ENCODE measurements at places on chromosomes 2 and 18.

DNA sequence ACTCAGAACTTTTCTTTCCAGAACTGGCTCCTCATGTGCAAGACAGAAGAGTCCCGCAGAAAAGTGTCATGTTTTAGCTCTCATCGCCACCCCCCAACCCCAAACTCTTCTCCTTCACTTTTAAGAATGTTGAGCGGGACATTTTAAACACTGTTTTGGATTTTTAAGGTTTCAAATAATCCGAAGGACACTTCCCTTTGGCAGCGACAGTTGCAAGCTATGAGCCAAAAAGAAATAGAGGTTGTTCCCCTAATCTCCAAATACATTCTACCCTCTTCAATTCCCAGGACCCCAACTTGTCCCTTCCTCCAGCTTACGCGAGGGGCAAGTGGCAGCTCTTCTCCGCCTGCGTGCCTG, 678 bp upstream of the UBE2E3 start:
- DNase-seq, result no peak

DNA sequence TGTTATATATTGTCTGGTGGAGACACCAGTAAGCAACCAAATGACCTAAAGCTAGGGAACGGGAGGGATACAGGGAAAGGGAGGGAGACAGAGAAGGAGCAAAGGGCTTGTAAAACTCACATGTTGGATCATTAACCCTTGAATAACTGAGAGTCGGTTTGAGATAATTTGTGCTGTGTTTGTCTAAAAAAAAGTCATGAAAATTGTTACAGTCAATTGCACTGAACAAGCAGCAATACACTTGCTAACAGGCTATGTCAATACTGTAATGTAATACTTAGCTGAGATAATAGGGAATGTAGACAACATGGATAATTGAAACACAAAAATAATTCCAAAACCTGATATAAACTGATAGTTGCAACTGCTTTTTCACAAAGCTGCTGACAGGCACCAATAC, 71.3 kb upstream of the ZNF521 start:
- no peak for DNase-seq

DNA sequence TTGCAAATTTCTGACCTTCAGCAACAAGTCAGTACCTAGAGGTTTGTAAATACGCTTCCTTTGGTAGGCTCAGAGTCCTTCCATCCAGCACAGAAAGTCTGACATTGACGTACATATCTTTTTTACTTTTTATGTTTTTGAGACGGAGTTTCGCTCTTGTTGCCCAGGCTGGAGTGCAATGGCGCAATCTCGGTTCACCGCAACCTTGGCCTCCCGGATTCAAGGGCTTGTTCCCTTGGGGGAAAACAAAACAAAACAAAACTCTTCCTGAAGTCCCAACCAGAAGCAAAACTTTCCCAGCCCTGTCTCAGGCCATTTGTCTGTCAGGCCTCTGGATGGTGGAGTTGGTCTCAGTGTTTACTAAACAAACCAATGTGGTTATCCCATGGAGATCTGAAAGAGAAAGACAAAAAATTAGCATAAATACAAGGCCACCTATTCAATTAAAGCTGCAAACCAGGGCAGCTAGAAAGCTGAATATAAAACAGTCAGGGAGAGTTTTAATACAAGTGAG, 29.6 kb upstream of the ATL2 start:
- no peak for DNase-seq

GRCh38 chr18:56458770-56459712, 179.4 kb downstream of the TXNL1 start:
- no peak for DNase-seq

Data from NCI-H446 (cell line).